Activated CD8-positive, alpha-beta memory T cell treated with anti-CD3 and anti-CD28 coated beads for 4 hours (primary cell): ENCODE measurements at places on chromosomes 11 and 22.
A peak's percentile ranks its signal among the peaks of the same experiment; 100 is the strongest.

DNA sequence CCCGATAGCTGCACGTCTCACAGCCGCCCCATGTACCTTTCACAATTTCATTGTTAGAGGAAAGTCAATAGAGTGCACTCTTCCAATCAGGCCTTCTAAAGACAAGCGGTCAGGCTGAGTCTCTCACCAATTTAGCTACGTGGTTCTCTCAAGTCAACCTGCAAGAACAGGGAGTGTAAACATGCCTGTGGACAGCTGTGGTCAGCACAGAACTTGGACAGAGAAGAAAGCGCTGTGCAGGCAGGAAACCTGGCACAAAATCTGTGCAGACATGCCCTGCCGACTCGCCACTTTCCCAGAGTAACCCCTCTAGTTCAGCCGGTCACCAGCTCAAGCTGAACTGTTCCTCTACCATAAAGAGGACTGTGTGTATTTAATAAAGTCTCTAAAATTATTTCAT, 39.5 kb downstream of the CHKA start:
- no peak for DNase-seq

- DNase-seq, result no peak
Measured at GRCh38 chr11:118973985-118974384, 2.4 kb downstream of the FOXR1 start.

GRCh38 chr11:134436781-134437180, 24.7 kb upstream of the B3GAT1 start:
- DNase-seq, result no peak

DNA sequence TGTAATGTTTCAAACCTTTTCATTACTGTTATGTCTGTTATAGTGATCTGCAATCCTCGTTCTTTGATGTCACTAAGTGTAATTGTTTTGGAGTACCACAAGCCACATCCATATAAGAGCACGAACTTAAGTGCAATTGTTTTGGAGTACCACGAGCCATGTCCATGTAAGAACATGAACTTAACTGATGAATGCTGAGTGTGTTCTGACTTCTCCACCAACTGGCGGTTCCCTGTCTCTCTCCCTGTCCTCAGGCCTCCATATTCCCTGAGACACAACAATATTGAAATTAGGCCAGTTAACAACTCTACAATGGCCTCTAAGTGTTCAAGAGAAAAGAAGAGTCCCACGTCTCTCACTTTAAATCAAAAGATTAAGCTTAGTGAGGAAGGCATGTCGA, 23.5 kb downstream of the TESMIN start:
- DNase-seq, result no peak

GRCh38 chr11:118216621-118217481, 8.0 kb downstream of the JAML start:
- DNase-seq, result no peak

GRCh38 chr11:21774212-21774611, 418.7 kb upstream of the ANO5 start:
- DNase-seq, result no peak

DNA sequence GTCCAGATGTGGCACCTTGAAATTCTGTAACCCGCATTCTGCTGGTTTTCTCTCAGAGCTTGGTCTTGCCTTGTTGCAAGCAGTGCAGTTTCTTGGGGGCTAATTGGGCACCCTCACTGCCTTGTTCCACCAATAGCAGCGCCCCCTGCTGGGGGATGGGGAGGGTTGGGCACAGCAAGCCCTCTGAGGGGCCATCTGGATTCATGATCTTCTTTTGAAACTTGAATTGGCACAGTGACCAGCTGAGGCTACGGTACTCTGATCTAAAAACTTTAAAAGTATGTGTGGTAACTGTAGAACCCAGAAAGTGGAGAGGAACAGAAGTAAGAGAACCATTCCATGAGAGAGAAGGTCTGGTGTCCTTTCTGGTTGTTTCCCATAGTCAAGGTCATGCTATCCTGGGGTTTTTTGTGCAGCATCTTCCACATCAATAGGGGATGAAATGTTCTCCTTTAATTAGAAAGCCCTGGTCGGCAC, 64.2 kb downstream of the MED15 start:
- DNase-seq, result peak; percentile 36

DNA sequence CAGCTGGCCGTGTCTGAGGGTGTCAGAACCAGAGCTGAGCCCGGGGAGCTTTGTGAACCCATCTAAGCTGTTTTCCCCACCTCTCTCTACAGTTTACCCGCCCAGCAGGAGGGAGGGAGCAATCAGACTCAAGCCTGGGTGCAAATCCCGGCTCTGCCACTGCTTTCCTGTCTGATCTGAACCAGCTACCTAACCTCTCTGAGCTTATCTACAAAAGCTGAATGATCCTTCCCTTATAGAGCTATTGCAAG, 252 bp downstream of the APOL2 start:
- no peak for DNase-seq

DNA sequence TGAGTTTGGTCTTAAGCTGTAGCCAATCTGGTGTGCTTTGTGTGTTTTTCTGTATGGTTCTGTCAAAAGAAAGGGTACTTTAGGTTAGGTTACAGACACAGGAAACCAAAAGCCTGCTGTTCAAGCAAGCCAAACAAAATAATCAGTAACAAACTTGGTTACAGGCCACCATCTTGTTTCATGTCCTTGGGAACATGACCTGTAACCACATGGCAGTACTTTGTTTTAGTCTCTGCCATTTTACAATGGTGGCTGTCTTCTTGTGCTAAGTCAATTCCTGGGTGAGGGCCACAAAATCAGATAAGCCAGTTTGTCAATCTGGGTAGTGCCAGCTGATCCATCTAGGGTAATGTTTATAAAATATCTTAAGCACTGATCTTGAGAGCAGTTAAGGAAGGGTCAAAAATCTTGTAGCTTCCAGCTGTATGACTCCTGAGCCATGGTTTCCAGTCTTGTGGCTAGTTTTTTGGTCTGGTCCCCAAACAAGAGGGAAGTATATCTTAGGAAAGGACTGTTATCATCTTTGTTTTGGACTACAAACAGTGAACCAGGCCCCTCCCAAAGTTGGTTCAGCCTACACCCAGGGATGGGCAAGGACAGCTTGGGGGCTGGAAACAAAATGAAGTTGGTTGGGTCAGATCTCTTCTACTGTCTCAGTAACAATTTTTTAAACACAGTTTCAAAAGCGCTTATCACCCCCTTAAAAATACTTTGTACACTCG, 90.0 kb downstream of the IGLL5 start:
- DNase-seq, result no peak

GRCh38 chr22:31768422-31769059, 14.7 kb downstream of the DEPDC5 start:
- DNase-seq, result no peak

GRCh38 chr22:27626675-27627443, 174.7 kb downstream of the MN1 start:
- no peak for DNase-seq

GRCh38 chr11:58980159-58980843, 41.0 kb downstream of the GLYATL1 start:
- no peak for DNase-seq

DNA sequence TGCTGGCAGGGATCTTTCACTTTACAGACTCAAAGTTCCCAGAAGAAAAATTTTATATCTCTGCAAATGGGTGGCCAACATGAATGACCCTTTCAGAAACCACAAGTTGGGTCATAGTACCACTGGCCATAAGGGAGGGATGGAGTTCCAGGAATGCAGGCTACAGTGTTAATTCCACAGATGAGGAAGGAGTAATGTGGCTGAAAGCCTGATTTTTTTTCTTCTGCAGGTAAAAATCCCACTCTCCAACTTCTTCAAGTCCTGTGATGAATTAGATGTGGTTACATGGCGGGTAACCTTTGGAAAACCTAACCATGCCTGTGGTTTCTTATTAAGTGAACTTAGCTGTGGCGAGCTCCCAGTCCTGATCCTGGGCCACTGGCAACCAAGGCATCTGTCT, 103.2 kb downstream of the SLC1A2 start:
- no peak for DNase-seq

- no peak for DNase-seq
Measured at GRCh38 chr11:45083544-45084087, 62.8 kb upstream of the PRDM11 start.

- no peak for DNase-seq
Measured at GRCh38 chr22:29152045-29152953, 53.4 kb upstream of the EMID1 start.

DNA sequence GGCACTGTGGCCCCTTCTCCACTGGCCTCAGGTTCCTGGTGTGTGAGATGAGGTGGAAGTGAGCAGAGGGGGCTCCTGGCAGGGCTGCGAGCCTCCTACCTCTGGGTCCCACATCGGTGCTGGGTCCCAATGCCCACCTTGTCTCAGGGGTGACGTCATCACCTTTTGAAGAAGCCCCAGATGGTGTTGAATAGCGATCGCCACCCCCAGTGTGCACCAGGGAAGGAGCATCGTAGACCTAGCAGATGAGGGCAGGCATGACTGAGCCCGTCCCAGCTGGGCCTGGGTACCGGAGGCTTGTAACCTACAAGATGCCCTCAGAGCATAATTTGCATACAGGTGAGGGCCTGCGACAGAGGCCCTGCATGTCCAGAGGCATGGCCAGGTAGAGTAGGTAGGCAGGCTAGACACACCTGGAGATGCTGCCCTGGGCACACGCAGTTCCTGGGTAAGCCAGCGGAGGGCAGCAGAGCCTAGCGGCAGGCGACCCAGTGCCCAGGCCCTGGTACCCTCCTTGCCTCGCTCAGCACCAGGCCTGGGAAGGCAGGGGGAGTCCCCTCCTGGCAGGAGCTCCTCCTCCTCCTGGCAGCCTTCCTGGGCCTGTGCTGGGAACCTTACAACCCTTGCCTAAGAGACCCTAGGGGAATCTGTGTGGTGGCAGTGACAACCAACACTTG, 52.5 kb downstream of the TPCN2 start:
- DNase-seq, result peak; percentile 58

DNA sequence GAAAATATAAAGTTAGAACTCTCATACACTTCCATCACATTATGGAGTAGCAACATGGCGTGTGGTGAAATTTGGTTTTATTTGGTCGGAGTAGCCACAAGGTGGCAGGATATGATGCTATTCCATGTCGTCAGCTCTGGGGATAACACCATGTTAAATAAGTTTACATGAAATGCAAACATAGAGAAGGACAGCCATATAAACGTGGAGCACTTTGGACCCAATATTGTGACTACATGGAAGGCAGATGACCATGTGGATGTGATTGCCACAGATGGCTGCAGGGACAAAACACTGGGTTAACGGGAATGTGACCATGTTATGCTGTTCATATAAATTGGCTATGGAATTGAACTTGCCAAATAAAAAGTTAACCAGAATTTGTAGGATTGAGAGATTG, 21.0 kb downstream of the OR5M11 start:
- DNase-seq, result no peak

- no peak for DNase-seq
Measured at GRCh38 chr22:43090130-43090789, 1.1 kb upstream of the TTLL1 start.

GRCh38 chr11:350723-351255, 18.5 kb upstream of the B4GALNT4 start:
- DNase-seq, result no peak

GRCh38 chr11:12846786-12847615, 162.1 kb upstream of the RASSF10 start:
- no peak for DNase-seq

DNA sequence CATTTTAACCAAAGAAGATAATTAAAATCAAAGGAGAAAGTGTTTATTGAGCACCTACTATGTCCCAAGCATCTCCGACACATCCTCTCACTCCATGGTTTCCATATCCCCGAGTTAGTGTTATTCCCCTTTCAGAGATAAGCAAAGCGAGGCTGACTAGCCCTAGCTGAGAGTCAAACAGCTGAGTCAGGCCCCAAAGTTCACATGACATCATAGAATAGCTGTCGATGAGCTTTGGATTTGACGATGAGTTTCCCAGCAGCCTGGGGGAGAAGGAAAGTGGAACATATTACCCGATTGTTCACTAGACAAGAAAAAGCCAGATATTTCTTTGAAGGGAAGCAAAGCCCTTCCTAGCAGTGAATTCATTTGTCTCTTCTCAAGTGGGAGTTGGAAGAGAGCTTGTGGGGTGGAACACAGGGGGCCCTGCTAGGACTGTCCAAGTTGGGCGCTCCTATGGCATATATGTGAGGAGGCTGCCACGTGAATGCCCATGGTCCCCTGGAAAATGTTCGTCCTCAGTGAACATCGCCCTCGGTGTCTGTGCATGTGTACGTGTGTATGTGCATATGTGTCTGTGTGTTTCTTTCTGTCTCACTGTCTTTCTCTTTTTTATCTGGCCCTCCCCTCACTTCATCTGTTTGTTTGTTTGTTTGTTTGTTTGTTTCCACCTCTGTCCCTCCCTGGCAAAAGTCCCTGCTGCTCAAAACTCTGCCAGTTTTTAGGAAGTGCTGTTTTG, 493 bp upstream of the CYTH4 start:
- DNase-seq, result no peak

DNA sequence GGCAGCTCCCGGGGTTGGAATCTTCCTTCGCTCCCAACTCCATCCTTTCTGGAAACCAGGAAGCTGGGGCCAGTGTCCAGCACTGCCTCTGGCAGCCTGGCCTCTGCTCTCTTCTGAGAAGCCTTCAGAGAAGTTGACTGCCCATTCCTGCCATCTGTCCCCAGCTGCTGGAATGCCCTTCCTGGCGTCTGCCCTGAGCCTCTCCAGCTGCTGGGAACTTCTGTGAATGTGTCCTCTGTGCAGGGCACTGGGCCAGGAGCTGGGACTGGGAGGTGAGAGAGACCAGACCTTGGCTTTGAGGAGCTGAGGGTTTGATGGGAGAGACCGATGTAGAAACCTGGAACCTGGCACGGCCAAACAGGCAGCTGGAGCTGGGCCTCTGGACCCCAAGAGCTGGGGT, 5.9 kb upstream of the SOX10 start:
- no peak for DNase-seq

- DNase-seq, result no peak
Measured at GRCh38 chr22:26903030-26903856, 245.9 kb downstream of the MIAT start.

DNA sequence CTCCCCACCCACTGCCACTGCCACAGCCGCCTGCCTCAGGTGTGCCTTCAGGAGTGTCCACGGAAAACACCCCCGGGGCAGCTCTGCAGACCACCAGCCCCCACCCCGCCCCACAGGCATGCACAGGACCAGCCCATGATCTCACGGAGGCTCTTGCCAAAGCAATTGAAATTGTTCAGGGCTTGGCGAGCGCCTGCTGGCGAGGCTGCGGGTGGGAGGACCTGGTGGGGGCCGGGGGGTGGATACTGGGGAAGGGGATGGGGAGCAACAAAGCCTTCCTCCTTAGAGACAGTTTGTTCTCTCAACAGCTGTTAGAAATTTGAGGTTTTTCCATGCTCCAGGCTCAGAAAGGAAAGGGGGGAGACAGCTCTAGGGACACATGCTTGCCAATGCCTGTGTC, 274.7 kb downstream of the MN1 start:
- DNase-seq, result no peak

DNA sequence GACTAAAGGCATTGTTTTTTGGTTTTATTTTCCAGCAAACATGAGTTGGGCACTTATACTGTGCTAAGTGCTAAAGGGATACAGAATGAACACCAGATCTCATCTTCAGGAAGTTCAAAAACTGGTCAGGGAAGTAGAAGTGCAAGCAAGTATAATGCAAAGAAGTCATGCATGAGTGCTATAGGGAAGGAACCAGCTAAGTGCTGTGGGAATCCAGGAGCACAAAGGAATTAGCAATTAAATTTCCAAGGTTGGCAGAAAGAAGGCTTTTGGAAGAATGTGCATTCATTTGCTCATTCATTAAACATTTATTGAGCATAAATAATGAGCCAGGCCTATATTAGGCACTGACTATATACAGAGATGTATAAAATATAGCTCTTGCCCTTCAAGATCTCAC, 143.7 kb upstream of the ARHGAP42 start:
- DNase-seq, result no peak
